ENCODE measurements at places on chromosomes 16 and 17. TPM values are rescaled to one million over a fixed set of nuclear protein-coding genes. Genes with fewer than 3 reads are reported as not detected.

DNA sequence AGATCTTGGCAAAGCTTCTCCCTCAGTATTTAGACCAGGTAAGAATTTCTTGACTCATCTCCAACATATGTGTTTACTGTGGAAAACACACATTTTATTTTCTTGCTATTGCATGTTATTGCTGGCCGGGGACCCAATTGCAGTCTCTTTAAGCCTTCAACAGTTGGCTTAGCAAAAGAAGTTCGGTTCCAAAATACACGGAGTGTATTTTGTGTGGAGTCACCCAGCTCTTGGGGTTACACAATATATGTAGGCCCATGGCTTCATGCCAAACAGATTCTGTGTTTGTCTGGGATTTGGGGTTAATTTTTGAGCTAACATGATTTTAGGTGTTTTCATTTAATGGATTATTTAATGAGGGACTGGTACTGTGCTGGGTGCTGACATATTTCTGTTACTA, 4.0 kb downstream of the ALDH3A2 start:
- no peak for DNase-seq

Gene PSMB3
- 141 TPM for total RNA-seq

Gene SPEM2
- not detected for total RNA-seq

Gene NHERF2
- 3.0 TPM for total RNA-seq

Gene OGFOD1
- total RNA-seq, result 65.8 TPM

Data from neural progenitor cell (in vitro differentiated cells).